ENCODE measurements at places on chromosomes 7 and 10.

DNA sequence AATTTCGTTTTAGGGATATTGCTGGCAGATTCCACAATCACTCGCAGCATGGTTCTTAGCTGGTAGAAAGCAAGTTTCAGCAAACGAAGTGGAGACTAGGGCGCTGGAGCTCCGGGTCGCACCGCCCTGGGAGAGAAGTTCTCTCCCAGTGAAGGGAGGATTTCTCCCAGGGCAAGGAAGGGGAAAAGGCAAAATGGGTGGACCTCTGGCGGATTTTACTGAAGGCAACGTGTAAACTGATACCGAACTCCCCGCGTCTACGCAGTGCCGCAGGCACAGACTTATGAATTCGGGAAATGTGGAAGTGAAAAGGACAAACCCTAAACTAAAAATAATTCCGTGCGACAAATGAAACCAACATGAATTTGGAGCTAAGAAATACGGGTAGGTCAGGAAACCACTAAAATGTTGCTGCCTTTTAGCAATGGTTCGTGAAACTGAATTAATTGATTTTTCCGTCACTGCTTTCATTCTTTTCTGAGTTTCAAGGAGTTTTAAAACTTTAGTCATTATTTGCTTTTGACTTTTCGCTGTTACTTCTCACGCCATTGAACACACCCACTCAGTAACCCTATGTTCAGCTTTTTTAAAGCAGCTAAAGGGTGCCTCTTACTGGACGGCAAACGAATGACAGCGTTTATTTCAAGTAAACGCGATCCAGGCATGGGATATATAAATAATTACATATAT, at the start of gene MYOF:
TSS of gene MYOF (minus strand) at position 190 of the 690 bp plus-strand sequence. CDS start at position 50, 140 bp downstream.
- no peak for DNase-seq

DNA sequence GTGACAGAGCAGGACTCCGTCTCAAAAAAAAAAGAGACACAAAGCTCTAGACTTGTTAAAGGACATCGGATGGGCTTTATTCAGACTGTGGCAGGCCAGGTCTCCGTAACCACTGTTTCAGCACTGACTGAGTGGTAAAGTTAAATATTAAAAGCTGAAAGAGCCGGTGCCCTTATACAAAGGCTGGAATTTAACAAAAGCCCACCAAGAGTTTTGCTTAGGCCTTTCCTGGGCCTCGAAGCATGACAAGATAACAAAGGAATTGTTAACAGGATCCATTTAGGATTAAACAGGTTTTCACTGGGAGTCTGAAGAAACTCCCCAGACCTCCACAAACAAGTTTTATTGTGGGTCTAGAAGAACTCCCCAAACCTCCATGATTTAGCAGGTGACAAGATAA, 727.8 kb downstream of the TYW1 start:
- no peak for DNase-seq

DNA sequence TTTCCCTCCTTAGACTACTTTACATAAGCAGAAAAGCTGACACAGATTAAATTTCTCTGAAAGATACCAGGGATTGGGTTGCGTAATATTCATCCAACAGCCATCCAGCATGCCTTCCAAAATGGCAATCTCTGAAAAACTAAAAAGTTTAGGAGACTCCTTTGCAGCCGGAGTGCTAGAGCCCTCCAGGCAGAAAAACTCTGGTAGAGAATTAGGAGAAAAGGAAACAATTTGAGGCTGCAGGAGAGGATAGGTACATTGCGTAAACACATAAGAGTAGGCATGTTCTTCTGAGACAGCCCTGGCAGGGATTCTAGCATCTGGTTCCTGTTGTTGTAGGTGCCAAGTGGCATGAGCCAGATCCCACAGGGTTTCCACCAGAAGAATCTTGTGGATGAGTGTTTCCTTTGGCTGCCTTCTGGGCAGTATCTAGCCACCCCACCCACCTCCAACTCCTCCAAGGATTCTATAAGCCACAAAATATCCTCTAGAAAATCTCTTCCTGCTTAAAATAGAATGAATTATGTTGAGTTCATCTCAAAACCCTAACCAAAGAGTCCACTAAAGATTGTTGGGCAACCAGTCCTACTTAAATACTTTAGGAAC, 402.4 kb downstream of the HGF start:
- DNase-seq, result no peak

DNA sequence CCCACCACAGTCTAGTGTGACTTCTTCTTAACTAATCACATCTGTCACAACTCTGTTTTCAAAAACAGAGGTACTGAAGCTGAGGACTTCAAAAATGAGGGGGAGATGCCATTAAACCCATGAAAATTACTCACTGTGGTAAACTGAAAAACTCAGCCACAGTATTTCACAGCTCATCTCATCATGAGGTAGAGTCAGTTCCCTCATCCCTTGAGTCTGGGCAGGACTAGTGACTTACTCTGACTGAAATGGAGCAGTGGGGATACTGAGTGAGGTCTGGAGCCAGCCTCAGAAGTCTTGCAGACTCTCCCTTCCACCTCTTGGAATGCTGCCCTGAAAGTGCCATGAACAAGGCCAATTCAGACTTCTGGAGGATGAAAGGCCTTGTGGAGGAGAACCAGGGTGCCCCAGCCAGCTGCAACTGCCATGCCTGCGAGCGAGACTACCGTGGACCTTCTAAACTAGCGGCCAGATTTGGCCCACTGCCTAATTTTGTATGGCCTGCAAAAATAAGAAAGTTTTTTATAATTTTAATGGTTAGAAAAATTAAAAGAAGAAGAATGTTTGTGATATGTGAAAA, 24.7 kb upstream of the ANKRD1 start:
- DNase-seq, result no peak

DNA sequence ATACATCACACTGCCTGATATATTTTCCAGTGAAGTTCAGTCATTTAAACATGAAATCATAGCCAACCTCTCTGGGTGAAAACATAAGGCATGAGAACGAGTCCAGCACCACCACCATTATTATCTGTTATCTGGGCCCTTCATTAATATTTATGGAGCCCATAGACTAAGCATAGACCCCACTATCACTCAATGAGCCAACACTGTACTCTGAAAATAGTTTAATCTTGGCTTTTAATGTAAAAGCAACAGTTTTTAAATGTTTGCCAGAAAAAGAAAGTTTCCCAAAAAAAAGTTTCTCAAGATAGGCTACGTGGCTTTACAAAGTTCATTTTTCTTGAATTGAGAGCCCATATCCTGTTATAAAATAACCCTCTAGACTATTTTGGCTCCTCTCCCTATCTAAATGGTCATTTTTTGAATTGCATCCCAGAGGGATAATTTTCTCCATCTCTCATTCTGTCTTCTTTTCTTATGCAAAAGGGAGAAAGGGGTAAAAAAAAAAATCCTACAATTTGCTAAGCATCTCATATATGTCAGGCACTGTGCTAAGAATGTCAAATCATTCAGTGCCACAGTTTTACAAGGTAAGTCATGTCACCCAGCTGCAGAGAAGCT, 66.1 kb downstream of the FZD1 start:
- DNase-seq, result no peak

DNA sequence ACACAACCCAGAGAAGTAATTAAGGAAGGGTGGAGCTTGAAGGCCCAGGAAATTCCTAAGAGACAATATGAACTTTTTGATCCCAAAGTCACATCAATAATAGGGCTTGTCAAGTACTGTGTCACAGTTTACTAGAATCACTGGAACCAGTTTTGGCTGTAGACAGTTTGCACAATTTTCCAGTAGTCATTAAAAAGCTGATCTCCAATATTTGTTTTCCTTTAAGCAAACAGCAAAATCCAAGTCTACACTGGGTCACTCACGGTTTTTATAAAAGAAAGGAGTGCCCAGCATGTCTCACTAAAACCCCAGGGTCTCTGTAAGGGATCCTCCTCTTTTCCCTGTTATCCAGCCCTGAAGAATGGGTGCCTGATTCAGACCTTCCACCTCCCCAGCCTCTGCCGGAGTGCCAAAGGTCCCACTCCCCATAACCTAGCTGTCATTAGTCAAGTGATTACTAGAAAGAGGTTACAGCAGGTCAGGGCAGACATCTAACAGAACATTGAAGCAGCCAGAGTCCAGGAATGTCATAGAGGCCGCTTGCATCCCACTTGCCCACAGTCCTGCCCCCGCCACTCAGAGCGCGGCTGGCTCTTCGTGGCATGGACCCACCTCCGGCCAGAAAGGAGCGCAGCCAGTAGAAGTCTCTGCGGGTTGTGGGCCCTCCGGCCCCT, 552 bp downstream of the SLC25A16 start:
- no peak for DNase-seq

GRCh38 chr7:34296663-34297062, 361.4 kb upstream of the NPSR1 start:
- no peak for DNase-seq

Measured in NK-92 treated with Interleukin-12 subunit alpha and Interleukin-12 subunit beta, amount 100 ng/mL, for 24 hours (cell line).